ENCODE measurements at places on chromosomes 7 and 10.

- DNase-seq = no peak
Measured at GRCh38 chr10:74034301-74034700, 36.4 kb downstream of the VCL start.

GRCh38 chr7:24143547-24143946 is 140.4 kb upstream of the NPY start:
- no peak for DNase-seq

GRCh38 chr7:105189859-105190492 is 176.0 kb downstream of the KMT2E start:
- no peak for DNase-seq

DNA sequence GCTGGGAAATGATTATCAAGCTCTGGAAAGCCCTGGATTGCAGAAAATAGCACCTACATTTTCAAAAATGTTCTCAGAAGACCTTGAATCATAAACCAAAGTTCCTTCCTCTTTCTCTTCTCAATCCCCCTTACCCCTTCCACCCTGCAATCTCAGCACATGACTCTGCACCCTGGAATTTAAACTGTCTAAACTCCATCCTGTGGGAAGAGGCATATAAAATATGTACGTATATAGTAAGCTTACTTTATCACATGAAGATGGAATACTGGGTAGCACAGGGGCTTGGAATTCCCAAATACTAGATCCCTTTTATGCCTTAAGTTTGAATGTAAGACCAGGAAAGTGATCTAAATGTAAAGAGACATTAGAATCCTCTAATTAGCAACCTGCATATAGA is 7.7 kb downstream of the AGMO start:
- no peak for DNase-seq

- DNase-seq = no peak
Measured at GRCh38 chr7:43204081-43204480, 91.6 kb downstream of the HECW1 start.

GRCh38 chr10:24383681-24384106 is 174.8 kb downstream of the KIAA1217 start:
- peak; percentile 47 for DNase-seq

GRCh38 chr7:101870361-101871062 is 53.1 kb downstream of the CUX1 start:
- DNase-seq = no peak

DNA sequence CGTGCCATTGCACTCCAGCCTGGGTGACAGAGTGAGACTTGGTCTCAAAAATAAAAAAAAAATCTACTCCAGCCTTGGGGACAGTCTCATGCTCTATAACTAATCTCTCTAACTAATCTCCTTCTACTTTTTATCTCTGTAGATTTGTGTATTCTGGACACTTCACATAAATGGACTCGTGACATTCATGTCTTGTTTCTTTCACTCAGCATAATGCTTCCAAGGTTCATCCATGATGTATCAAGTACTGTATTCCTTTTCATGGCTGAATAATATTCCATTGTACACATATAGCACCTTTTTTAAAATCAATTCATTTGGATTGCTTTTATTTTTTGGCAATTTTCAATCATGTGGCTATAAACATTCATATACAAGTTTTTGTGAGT is 9.8 kb upstream of the COL26A1 start:
- DNase-seq = no peak

- no peak for DNase-seq
Measured at GRCh38 chr10:91796331-91797047, 1.7 kb upstream of the TNKS2 start.

- no peak for DNase-seq
Measured at GRCh38 chr10:110637558-110638053, 6.5 kb upstream of the RBM20 start.

- DNase-seq = no peak
Measured at GRCh38 chr10:60827791-60828488, 49.7 kb downstream of the CDK1 start.

- DNase-seq = peak; percentile 27
Measured at GRCh38 chr7:104979167-104979841, 34.7 kb upstream of the KMT2E start.

DNA sequence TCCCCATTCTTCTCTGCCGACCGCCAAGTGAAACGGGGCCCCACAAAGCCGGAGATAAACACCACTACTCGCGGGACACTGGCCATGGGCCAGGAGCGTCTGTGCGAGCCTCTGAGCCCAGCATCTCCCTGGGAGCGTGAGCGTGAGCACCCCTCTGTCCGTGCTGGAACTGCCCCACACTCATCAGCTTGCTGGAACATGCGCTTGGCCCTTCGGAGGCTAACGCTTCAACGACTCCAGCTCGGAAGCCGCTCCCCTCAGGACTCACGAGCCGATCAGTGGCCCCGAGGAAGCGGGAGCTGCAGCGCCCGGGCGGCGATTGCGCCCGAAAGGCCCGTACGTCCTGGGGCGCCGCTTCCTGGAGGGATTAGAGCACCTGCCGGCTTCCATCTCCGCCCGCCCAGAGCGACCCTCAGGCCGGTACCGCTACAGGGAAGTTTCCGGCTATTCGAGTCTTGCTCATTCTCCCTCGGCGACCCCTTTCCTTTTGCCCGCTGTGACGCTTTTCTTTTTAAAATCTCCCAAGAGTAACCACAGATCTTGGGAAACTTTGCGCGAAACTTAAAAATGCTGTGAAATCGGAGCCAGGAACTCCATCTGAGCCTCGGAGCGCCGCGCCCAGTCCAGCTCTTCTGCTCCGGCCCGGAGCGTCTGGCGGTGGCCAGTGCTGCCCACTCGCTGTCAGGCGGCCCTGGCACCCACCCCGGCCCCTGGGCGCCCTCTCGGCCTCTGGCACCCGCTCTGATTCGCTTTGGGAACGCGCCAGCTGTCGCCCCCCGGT is 1.0 kb downstream of the TLL2 start:
- no peak for DNase-seq

DNA sequence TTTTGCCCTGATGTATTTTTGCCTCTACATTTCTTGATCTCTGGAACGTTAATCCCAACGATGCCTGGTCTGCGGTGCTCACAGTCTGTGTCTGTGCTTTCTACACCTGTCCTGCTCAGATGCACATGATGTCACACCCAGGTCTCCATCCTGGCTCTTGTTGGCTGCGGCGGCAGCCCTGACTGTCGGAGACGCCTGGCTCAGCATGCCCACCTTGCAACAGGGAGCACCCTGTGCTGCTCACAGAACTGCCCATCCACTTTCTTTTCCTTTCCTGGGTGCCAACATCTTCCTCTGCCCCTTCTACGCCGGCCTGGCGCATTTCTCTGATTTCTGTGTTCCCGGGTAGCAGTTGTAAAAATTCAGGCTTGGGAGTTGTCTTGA is 106.2 kb downstream of the CUX1 start:
- DNase-seq = no peak

GRCh38 chr7:136741941-136742340 is 126.5 kb upstream of the CHRM2 start:
- DNase-seq = no peak

DNA sequence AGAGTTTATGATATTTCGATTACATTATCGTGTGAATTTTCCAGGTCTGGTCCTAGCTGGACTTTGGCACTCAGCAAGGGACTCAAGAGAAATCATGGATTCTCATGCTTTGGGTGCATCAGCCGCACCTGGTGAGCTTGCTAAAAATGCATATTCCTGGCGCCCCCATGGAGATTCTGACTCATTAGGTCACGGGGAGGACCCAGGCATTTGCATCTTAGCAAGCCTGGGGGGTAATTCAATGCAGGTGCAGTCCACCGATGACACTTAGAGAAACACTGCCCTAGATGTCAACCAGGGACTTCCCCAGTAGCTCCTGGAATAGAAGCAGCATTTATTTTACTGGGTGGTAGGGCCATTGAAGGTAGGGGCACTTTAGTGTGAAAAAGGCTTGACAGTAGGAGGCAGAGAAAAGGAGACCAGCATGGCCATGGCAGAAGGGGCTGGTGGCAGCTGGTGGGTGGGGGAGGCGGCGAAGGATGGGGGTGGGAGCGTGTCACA is 29.9 kb upstream of the PDCD4 start:
- DNase-seq = no peak

DNA sequence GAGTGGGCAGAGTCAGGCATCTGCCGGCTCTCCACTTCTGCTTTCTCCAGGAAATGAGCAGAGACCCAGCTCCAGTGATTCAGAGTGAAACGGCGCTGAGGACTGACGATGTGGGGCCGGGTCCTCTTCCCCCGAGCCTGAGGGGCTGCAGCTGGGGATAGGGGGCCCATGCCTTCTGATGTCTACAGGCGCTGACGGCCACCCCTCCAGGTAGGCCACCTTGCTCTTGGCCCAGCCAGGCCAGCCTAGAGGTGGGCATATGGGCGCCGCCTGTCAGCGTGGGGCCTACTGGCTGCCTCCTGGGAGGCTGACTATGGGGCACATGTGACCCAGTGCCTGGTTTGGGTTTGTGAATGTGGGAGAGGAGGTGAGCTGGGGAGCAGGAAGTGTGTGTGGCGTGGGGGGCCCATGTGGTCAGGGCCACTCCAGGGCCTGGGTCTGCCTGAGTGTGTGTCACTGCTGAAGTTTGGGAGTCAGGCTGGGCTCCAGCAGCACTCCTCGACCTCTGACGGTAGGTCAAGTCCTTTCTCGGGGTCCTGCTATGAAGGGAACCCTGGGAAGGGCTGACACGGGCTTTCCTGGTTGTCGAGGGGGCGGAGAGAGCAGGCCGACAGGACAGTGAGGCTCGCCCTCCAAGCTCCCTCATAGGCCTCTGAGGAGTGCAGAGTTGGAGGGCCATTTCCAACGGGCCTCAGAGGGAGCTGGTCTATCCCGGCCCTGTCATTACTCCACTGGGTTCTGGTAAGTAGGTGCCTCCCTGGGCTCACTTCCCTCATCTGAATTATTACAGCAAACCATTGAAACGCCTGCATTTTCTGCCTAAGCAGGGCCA is at the start of gene WDFY4:
Gene WDFY4, plus strand, starts transcription at position 82 of the 832 bp plus-strand sequence. CDS start 24,860 bp downstream, outside the sequence.
- no peak for DNase-seq

GRCh38 chr10:116836083-116836482 is 13.2 kb upstream of the ENO4 start:
- no peak for DNase-seq

- DNase-seq = no peak
Measured at GRCh38 chr10:45428611-45429510, 54.8 kb downstream of the ALOX5 start.

DNA sequence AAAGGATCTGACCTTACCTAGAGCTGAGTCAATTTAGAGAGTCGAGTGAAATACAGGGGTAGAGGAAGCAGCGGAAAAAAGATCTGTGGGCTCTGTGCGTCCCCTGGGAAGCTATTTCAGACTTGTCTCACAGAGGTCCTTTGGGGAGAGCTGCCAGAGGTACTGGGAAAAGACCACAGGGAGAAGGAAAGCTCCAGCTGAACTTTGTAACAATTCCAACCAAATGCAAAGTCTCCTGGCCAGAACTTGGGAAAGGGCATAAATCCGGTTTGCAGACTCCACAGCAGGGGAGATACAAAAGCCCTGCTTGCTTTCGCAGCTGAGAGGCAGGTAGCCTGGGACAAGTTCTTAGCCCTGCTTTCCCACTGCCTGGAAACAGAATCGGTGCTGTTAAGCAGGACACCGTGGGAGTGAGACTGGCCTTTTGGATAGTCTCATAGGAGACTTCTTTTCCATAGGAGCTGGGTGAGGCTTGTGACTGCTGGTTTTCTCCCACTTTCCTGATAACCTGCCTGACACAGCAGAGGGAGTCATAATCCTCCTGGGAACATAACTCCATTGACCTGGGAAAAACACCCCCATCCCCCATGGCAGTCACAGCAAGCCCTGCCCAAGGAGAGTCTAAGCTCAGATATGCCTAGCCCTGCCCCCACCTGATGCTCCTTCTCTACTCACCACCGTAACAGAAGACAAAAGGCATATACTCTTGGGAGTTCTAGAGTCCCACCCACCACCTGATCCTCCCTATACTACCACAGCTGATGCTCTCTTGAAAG is 926.2 kb downstream of the KCNMA1 start:
- no peak for DNase-seq

DNA sequence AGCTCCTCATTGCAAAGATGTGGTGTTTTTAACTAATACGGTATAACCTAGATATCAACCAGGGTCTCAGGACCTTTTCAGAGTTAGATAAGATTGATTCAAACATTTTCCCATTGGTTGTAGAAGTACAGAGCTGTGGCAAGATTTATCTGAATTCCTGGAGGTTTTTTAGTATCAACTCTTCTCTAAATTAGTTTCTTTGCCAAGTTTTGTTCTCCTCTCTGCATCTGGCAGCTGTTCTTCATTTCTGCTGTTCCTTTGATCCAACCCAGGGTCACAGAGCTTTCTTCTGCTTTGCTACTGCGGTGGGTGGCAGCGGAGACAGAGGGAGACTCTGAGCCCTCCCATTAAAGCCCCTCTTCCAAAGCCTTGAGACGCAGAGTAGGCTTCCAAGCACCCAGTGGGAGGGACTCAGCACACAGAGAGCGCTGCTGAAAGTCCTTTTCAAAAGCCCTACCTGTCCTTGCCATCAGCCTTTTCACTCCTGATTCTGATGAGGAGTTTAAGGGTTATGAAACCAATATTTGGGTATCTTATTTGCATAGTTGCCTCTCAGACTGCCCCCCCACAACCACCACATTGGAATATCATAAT is 146.3 kb upstream of the EEPD1 start:
- DNase-seq = no peak

- DNase-seq = no peak
Measured at GRCh38 chr7:71019706-71020105, 112.2 kb upstream of the GALNT17 start.

GRCh38 chr7:29651477-29651876 is 87.8 kb downstream of the PRR15 start:
- no peak for DNase-seq

DNA sequence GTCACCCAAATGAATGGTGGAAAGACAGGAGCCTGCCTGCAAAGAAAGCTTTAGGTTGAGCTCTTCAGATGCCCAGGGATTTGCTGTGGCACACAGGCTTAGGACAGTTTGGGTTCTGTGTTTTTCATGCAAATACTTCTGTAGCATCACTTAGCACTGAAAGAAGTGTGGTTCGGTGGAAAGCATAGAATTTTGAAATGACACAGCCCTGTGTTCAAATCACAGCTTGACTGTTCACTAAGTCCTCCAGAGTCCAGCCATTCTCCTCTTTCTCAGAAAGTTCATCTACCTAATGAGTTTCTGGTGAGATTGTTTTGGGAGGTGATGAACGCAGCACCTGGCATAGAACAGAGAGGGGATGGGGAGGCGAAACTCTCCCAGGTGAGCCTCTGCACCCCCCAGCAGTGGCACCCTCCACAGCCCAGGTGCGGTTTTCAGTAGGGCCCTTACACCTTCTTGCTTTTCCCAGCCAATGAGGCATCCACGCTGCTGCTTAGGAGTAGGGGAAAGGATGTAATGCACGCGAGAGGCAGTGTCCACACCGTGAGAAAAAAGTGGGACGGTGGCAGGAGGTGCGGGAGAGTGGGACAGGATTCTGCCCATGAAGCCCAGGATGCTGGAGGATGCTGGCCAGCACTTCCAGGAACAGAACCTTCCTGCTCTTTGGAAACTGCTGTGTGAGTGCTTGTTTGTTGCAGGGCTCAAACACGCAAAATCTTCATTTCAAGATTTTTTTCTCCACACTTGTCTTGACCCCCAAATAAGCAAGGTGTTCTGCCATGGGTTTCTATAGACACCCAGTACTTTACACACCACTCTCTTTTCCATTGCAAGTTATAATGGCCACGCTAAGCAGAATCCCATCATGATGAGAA is 11.6 kb downstream of the EN2 start:
- DNase-seq = no peak

- DNase-seq = no peak
Measured at GRCh38 chr7:156014808-156015207, 202.5 kb upstream of the SHH start.

All from GOT3 (cell line).